ENCODE measurements at places on chromosomes 4 and X.

GRCh38 chr4:13449590-13449989 is 34.5 kb downstream of the RAB28 start:
- no peak for DNase-seq

- DNase-seq: no peak
These were observed 909.1 kb downstream of the FAT4 start for GRCh38 chr4:126223784-126224407.

DNA sequence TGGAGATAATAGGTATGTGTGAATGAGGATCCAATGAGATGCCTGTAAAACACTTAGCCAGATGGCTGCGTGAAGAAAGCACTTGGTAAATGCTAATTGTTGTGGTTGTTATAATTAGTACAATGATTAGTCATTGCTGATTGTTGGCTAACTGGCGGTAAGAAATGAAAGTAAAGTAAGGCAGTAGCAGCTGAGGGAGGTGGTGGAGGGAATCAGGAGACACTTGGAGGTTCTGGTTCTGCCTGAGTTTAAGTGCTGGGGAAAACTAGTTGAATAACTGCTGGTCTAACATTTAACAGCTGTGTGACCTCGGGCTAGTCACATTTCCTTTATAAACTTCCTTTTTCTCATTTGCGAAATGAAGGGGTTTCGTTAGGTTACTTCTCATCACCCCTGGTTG is 30.9 kb downstream of the CD38 start:
- DNase-seq: no peak

DNA sequence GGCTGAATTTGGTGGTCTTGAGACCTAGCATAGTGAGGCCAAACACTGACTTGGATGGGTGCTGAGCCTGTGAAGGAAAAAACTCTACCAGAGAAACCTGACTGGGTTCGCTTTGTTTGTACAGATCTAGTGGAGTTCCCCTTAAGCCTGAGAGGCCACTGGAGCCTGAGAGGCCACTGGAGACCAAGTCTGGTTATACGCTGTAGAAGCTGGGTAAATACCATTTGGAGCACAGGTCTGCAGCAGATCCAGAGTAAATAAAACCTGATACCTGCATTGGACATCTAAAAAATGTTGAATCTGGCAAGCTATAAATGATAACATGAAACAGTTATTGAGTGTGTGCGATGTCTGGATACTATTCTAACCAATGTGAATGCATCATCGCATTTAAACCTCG is 104.3 kb upstream of the IGSF1 start:
- DNase-seq: no peak

DNA sequence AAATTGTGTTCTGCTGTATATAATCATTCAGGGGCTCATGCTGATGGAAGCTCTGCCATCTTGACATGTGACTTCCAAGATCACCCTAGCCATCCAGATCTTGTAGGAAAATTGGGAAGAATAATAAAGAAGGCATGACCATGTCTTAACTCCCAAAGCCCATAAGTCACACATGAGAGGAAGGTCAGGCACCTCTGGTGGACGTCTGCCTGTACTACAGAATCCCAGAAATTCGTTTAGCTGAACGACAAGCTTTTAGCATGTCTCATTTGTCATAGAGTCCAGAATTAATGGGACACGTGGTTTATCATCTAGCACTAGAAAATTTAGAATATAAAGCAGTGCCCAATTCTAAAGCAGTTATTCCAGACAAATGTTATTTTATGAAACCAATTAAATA is 212.7 kb downstream of the CENPC start:
- no peak for DNase-seq

DNA sequence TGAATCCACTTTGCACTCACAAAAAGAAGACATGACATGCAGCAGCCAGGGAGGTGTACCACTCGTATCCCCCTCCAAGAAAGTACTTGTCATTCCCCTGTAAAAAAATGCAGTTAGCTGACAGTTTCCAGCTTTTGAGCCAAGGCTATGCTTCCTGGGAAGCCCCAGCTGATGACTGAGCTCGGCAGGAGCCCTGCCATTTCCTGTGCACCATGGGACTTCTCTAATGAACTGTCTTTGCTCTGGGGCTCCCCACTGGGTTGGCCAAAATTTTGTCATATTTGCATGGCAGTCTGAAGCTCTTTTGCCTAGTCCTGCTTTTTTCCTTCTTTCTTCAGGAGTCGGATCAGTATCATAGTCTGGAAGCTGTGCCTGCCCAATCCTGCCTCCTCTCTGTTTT is 104.5 kb upstream of the MAOA start:
- DNase-seq: no peak

DNA sequence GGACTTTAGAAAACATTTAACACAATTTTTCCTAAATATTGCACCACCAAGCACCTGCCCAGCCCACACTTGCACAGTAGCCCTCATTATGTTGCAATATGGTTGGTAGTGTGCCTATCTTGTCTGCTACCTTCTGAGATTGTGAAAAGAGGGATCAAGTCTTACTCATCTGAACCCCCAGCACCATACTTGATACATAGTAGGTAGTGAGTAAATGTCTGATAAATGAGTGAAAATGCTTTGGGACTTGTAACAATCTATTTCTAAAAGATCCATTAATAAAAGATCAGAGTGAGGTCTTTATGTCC is 118.4 kb upstream of the MED14 start:
- no peak for DNase-seq

DNA sequence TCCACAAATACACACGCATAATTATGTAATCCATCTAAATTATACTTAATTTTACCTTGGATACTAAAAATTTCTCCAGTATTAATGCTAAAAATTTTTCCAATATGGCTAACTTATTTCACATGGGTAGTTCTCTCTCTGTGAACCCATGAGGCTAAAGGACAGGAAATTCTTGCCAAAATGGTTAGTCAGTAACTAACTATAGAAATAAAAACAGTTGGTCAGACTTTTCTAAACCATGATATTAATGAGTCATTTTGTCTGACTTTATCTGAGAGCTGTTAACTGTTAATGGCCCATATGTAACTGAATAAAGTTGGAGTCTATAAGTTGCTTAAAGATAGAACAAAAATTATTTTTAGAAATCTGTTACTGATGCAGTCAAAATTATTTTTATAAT is 549.4 kb downstream of the TLL1 start:
- no peak for DNase-seq

DNA sequence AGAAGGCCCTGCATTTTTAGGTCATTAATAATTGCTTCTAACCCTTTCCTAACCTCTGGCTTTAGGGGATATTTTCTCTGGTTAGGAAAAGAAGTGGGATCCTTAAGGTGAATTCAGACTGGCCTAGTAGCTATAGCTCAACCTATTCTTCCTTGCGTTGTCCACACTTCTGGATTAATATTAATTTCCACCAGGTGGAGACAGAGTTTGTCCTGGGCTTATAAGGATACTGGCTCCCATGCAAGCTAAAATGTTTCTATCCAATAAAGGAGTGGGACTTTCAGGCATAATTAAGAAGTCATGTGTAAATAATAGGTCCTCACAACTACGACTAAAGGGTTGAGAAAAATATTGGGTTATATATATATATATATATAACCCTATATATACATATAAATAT is 860.0 kb upstream of the POU3F4 start:
- no peak for DNase-seq

GRCh38 chr4:108556588-108557200 is 63.7 kb upstream of the RPL34 start:
- no peak for DNase-seq

- no peak for DNase-seq
These were observed 54.6 kb downstream of the GAB1 start for GRCh38 chr4:143391261-143391660.
